Stimulated activated CD4-positive, alpha-beta T cell treated with anti-CD3 and anti-CD28 coated beads, TNF-alpha, amount 100 ng/mL, for 4 hours (primary cell): ENCODE measurements at places on chromosomes 5 and 9.

- DNase-seq, result no peak
Observed at GRCh38 chr5:132469380-132470009, 21.1 kb downstream of the IRF1 start.

DNA sequence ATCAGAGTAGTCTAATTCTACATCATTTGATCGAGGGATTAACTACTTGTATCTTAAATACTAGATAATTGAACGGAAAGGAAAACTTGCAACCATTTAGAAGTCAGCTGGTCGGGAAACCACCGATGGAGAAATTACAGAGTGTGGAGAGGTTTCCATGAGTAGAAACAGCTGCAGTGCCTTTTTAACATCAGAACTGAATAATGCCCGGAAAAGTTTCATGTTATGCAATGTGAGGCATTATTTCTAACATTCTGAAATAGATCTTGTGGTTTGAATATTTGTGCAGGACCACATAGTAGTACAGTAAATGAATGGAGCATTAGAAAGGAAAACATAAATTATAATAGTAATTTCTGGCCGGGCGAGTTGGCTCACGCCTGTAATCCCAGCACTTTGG is 88.1 kb upstream of the RNF180 start:
- no peak for DNase-seq

- no peak for DNase-seq
Observed at GRCh38 chr9:89430995-89431394, 66.9 kb downstream of the SEMA4D start.

GRCh38 chr9:131773911-131774379 is 34.1 kb upstream of the RAPGEF1 start:
- no peak for DNase-seq

GRCh38 chr5:142087920-142088679 is 20.5 kb upstream of the NDFIP1 start:
- DNase-seq, result no peak

- no peak for DNase-seq
Observed at GRCh38 chr5:142540922-142541422, 144.9 kb downstream of the FGF1 start.

DNA sequence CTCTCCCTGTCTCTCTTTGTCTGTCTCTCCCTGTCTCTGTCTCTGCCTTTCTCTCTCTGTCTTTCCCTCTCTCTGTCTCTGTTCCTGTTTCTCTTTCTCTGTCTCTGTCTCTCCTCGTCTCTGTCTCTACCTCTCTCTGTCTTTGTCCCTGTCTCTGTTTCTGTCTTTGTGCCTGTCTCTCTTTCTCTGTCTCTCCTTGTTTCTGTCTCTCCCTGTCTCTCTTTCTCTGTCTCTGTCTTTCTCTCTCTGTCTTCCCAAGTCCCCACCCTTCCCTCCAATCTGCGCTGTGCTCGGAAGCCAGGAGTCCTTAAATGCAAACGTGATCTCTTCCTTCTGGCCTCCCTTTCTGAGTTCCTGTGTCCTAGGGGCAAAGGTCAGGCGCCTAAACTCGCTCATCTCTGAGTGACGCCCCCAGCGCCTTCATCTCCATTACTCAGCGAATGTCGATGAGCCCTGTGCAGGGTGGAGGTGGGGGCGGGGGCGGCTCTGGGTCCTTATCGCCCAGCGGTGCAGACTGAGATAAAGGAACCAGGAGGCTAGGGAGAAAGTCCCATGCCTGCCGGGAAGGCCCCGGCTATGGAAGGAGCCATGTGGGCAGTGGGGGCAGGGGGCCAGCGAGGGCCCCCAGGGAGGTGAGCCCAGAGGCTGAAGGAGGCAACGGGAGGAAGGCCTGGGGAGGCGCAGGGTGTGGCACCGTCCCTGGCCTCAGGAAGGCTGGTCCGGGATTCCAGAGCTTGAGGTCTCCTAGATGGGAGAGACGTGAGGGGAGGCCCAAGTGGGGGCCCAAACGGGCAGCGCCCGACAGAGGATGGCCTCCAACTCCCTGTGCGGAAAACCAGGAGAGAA is 1.5 kb upstream of the SLC6A19 start:
- DNase-seq, result no peak
